ENCODE measurements at places on chromosomes 2 and 18. TPM values are rescaled to one million over a fixed set of nuclear protein-coding genes. Genes with fewer than 3 reads are reported as not detected.
A peak's percentile ranks its signal among the peaks of the same experiment; 100 is the strongest.

IL1R1 gene
- total RNA-seq, result 0.41 TPM

- DNase-seq, result no peak
- no peaks in the 10 kb centered on the region for H3K4me1 ChIP-seq
- no peak overlapping the region for H3K4me3 ChIP-seq
- H3K27me3 ChIP-seq, result no peaks in the 10 kb centered on the region
- no peak overlapping the region for H3K27ac ChIP-seq
- H3K36me3 ChIP-seq, result no peaks in the 10 kb centered on the region
Observed at GRCh38 chr2:198137733-198138132, 333.3 kb downstream of the PLCL1 start.

DNA sequence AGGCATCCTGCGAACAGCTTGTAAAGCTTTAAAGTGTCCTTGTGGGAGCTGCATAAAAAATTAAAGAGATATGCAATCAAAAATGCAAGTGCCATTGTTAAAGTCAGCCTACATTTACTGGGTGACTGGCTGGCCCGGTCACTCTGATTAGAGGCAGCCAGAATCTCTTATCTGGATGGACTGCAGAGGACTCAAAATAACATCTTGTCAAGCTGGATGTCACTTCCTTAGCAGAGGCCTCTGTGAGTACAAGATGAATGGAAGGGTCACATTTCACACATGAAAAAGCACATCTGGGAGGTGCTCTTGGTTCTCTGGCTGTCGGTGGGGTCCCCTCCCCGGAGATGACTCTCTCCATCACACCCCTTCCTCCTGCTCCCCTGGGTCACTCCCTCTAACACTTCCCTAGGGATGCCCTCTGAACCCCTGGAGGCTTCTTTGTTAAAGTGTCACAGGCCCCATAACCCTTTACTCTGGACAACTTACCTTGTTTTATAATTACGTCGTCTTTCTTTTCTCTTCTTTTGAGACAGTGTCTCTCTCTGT is 122.1 kb downstream of the SH3BP4 start:
- no peak overlapping the region for H3K4me3 ChIP-seq
- H3K4me1 ChIP-seq, result no peaks in the 10 kb centered on the region
- peaks cover 13% of the 10 kb centered on the region for H3K27me3 ChIP-seq
- H3K36me3 ChIP-seq, result no peaks in the 10 kb centered on the region
- no peak for DNase-seq

FER1L5 gene
- total RNA-seq, result not detected

DNA sequence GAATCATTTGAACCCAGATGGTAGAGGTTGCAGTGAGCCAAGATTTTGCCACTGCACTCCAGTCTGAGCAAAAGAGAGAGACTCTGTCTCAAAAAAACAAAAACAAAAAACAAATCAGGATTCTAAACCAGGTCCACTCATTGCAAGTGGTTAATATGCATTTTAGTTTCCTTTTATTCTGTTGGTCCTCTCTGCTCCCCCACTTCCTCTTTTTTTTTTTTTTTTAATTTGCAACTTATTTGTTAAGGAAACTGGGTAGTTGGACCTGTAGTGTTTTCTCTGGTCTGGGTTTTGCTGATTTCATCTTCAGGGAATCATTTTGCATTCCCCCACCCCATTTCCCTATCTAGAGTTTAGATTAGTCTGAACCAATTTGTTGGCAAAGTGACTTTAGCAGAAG is 14.0 kb downstream of the FER1L5 start:
- H3K27ac ChIP-seq, result no peak overlapping the region
- peaks cover 11% of the 10 kb centered on the region for H3K27me3 ChIP-seq
- H3K4me3 ChIP-seq, result no peak overlapping the region
- no peak for DNase-seq

GRCh38 chr2:127968610-127969339 is 59.1 kb downstream of the SAP130 start:
- H3K4me1 ChIP-seq, result no peaks in the 10 kb centered on the region
- no peak overlapping the region for H3K4me3 ChIP-seq
- peak; percentile 3 for DNase-seq
- peaks cover 37% of the 10 kb centered on the region for H3K36me3 ChIP-seq
- H3K27ac ChIP-seq, result no peak overlapping the region

GRCh38 chr2:179021258-179021657 is 28.7 kb downstream of the CCDC141 start:
- H3K36me3 ChIP-seq, result peaks cover 7% of the 10 kb centered on the region
- DNase-seq, result no peak
- peak overlapping the region; percentile 14 for H3K4me3 ChIP-seq
- peak overlapping the region; percentile 62 for H3K27ac ChIP-seq
- H3K4me1 ChIP-seq, result peaks cover 7% of the 10 kb centered on the region

- no peak overlapping the region for H3K4me3 ChIP-seq
- no peaks in the 10 kb centered on the region for H3K4me1 ChIP-seq
- H3K27me3 ChIP-seq, result no peaks in the 10 kb centered on the region
- no peak overlapping the region for H3K27ac ChIP-seq
- H3K36me3 ChIP-seq, result no peaks in the 10 kb centered on the region
Observed at GRCh38 chr2:36173760-36174404, 181.7 kb upstream of the CRIM1 start.

GRCh38 chr2:197121756-197122385 is 188.7 kb downstream of the ANKRD44 start:
- no peak for DNase-seq
- H3K36me3 ChIP-seq, result peaks cover 74% of the 10 kb centered on the region
- no peaks in the 10 kb centered on the region for H3K27me3 ChIP-seq
- H3K4me3 ChIP-seq, result no peak overlapping the region

- H3K27ac ChIP-seq, result no peak overlapping the region
- H3K27me3 ChIP-seq, result peaks cover 2% of the 10 kb centered on the region
- H3K4me3 ChIP-seq, result no peak overlapping the region
- H3K4me1 ChIP-seq, result peaks cover 21% of the 10 kb centered on the region
Observed at GRCh38 chr2:238489431-238489830, 62.7 kb downstream of the ASB1 start.

GRCh38 chr2:120231974-120232635 is 8.9 kb upstream of the TMEM185B start:
- H3K27ac ChIP-seq, result peak overlapping the region; percentile 98
- H3K4me3 ChIP-seq, result peak overlapping the region; percentile 97

GRCh38 chr2:157194097-157194688 is 63.3 kb upstream of the GALNT5 start:
- H3K4me3 ChIP-seq, result no peak overlapping the region
- peaks cover 12% of the 10 kb centered on the region for H3K4me1 ChIP-seq
- no peaks in the 10 kb centered on the region for H3K36me3 ChIP-seq
- H3K27ac ChIP-seq, result no peak overlapping the region

DNA sequence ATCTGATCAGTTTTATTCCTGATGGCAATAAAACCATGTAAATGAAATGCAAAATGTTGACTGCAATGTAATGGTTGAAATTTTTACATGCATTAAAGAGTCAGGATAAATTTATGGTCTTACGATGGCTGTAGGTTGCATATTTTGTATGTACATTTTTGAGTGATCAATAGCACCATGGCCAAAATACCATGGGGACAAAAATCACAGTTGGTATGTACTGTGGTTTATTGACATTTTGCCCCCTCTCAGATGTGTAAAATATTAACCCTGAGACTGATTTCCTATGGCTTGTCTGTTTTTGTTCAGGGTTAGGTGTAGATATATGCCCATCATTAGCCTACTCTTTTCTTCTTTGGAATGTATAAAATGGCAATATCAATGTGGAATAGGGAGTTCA is 138.1 kb downstream of the PARD3B start:
- H3K27me3 ChIP-seq, result no peaks in the 10 kb centered on the region
- H3K4me1 ChIP-seq, result no peaks in the 10 kb centered on the region
- H3K4me3 ChIP-seq, result no peak overlapping the region
- H3K27ac ChIP-seq, result no peak overlapping the region
- no peak for DNase-seq

GRCh38 chr18:36780748-36781147 is 48.1 kb downstream of the TPGS2 start:
- no peak overlapping the region for H3K4me3 ChIP-seq
- no peak for DNase-seq
- H3K27me3 ChIP-seq, result no peaks in the 10 kb centered on the region
- H3K36me3 ChIP-seq, result peaks cover 2% of the 10 kb centered on the region
- no peaks in the 10 kb centered on the region for H3K4me1 ChIP-seq

GRCh38 chr2:157784169-157784822 is 91.8 kb downstream of the ACVR1 start:
- H3K27me3 ChIP-seq, result no peaks in the 10 kb centered on the region
- peaks cover 3% of the 10 kb centered on the region for H3K36me3 ChIP-seq
- peaks cover 24% of the 10 kb centered on the region for H3K4me1 ChIP-seq
- H3K27ac ChIP-seq, result no peak overlapping the region
- DNase-seq, result no peak
